ENCODE measurements at places on chromosomes 3 and 15.

- DNase-seq = no peak
Measured at GRCh38 chr15:37638691-37639090, 295.7 kb upstream of the TMCO5A start.

- no peak for DNase-seq
Measured at GRCh38 chr3:16916840-16917239, 32.1 kb downstream of the PLCL2 start.

DNA sequence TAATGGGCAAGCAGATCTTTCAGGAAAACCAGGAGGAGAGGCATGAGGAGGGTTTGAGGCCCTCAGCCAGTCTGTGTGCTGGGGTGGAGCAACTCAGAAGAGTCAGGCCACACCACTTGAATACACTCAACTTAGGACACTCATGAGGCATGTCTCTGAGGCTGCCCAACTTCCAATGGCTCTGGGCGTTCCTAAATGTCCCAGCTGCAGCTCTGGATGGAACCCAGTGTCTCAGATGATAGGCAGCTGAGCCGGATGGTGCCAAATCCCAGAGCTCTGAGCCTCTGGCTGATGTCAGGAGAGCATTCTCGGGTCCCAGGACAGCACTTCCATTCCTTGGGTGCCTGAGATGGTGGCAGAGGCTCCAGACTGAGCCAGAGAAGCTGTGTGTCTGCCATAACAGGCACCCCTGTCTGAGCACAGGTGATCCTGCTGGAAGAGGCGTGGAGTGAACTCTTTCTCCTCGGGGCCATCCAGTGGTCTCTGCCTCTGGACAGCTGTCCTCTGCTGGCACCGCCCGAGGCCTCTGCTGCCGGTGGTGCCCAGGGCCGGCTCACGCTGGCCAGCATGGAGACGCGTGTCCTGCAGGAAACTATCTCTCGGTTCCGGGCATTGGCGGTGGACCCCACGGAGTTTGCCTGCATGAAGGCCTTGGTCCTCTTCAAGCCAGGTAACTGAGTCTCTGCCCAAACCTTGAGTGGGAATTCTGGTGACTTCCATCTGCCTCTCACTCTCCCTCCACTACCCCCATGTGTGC is 2.8 kb downstream of the NR2E3 start:
- DNase-seq = no peak

DNA sequence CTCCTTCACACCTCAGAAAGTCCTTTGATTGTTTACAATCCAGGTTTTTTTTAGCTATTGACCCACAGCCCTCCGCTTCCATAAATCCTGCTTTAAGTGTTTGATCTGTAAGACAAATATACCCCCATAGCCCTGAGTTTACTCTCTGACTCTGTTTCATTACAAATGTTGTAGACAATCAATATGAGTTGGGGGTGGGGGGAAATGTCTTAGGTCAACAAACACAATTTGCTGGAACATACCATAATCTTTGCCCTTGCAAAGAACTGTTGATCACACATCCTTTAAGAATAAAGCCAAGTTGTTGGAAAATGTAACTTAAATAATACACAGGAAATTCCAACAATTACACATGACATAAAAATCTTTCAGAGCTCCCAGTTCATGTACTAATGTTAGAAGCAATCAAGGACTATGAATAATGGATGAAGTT is 301.8 kb upstream of the SEMA6D start:
- no peak for DNase-seq

DNA sequence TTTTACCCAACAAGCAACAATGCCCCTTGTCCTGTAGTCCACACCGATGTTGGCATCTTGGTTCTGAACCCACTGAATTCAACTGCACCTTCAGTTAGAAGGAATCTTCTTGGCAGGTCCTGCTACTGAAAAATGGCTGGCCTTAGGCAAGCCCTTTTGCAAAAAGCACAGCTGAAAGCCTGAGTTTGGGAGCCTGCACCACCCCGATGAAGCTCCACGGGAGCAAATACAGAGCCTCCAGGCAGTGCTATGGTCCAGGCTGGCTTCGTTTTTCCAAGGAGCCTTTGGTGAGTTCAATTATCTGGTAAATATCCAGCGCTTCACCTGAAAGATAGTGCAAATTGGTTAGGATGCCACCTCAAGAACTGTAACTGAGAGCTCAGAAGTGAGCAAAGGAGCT is 18.1 kb downstream of the POLG start:
- no peak for DNase-seq

GRCh38 chr3:4491855-4492207 is 1.3 kb upstream of the ITPR1 start:
- no peak for DNase-seq

GRCh38 chr3:88203642-88204055 is 53.9 kb downstream of the C3orf38 start:
- DNase-seq = no peak

DNA sequence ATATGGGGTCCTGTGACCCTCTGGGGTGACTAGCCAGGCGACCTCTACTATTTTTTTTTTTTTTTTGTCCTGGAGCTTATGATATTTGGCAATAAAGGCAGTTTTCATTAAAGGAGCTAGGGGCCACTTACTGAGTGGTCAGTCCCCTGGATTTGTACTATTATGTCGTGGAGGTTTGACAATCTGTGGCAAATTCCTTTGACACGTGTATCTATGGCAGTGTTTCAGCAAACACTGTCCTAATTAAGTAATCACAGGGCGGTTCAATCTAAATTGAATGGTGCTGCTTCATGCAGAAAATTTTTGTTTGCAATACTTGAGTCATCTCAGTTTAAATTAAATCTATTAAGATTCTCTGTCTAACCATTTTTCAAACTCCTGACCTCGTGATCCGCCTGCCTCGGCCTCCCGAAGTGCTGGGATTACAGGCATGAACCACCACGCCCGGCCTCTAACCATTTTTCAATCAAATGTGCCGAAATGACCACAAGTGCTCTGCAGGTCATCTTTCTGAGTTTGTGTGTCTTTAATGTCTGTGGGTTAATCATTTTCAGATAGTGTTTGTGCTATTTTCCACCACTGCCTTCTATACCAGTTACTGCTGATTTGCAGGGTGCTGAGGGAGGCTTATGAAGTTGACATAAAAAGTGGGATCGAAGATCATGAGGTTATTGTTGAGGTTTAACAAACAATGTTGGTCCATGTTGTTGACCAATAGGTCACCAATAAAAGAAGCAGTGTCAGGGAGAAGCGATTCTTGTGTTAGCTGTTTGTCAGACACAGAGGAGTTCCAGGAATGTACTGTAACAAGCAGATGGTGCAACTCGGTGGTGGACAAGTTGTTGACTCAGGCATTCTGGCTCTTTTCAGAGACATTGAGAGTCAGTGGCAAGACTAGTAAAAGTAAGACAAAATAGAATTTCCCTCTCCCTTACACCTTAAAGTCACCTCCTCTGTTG is 18.6 kb upstream of the SLC2A2 start:
- no peak for DNase-seq

GRCh38 chr3:195708626-195709481 is 11.9 kb upstream of the MUC20 start:
- DNase-seq = no peak

- no peak for DNase-seq
Measured at GRCh38 chr3:36244728-36245127, 135.6 kb upstream of the STAC start.

DNA sequence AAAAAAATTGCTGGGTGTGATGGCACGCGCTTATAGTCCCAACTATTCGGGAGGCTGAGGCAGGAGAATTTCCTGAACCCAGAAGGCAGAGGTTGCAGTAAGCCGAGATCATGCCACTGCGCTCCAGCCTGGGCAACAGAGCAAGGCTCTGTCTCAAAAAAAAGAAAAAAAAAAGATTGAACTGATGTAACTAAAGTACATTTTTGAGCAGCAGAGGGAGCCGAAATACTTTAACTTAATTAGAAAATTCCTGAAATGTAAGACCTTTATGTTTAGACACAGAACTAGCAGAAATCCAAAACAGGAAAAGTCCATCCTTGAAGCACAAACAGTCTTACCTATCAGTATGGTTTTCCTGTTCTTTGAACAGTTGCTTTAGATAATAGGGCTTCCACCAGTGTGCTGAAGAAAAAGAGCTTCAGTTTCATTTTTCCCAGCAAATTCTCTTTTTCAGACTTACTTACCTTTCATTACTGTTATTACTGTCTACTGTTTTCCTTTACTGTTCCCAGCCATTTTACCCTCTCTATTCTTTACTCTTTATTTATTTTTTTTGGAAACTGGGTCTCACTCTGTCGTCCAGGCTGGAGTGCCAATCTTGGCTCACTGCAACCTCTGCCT is 33.4 kb upstream of the ZNF609 start:
- no peak for DNase-seq

GRCh38 chr3:140585828-140586227 is 92.0 kb upstream of the TRIM42 start:
- DNase-seq = no peak

DNA sequence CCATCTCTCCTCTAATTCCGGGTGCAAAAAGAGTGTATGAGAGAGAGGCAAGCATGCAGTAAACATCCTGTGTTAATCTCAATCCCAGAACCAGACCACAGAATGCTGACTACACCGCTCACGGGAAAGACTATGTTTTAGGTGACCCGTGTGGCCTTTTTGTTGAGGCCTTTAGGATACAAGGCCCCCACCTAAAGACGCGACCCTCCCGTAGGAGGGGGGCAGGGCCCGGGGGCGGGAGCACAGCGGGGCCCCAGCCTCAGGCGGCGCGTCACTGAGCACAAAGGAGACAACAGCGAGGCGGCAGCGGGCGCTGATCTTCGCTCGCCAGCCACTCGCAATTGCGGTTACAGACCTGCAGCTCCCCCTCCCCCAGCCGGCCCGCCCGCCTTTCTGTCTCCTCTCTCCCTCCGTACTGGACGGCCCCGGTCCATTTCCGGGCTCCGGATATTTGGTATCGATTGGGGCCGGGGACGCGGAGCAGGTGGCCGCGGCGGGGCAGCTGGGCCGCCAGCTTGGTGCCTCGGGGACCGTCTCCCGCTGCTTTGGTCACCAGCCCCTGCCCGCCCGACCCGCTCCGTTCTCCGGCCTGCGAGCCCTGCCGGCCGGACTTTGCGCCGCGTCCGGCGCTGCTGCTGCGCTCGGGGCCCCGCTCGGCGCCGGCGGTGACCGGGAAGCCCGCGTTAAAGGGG is at the start of gene CCDC50:
Gene CCDC50, plus strand, starts transcription at position 433 of the 692 bp plus-strand sequence. CDS start 281 bp downstream, outside the sequence.
- peak; percentile 23 for DNase-seq

DNA sequence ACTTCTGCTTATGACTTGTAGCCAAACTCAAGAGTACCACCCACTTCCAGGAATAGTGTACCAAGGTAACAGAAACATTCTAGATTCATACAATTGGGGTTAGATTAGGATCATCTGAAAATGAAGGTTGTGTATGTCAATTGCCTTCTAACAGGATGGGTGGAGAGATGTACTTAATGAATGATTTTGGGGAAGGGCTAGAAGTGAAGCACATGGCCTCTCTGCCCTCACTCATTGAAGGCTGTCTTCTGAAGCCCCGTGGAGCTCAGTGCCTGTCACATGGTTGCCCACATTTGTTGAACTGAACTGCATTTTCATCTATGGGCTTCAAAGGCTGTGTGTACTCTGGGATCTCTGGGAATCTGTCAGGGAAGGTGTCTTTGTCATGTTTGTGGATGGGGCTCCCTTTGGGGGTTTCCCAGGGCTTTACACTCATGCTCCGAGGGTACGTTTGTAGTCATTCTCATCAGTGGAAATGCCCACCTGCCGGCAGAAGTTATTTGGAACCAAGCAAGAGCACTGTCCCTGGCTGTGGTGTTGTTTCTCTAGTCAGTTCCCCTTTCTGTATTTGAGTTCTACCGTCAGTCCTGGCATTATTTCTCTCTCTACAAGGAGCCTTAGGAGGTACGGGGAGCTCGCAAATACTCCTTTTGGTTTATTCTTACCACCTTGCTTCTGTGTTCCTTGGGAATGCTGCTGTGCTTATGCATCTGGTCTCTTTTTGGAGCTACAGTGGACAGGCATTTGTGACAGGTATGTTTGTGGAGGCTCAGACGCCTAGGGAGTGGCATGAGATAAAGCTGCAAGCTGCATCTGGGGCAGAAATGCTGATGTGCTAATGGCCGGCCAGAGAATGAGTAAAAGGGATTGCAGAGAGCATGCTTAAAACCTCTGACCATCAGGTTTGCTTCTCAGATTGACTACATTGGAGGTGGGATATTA is 22.4 kb downstream of the CD86 start:
- DNase-seq = no peak

- DNase-seq = no peak
Measured at GRCh38 chr3:152071924-152072323, 196.8 kb upstream of the MBNL1 start.

- DNase-seq = no peak
Measured at GRCh38 chr15:70319466-70319865, 221.7 kb upstream of the TLE3 start.

DNA sequence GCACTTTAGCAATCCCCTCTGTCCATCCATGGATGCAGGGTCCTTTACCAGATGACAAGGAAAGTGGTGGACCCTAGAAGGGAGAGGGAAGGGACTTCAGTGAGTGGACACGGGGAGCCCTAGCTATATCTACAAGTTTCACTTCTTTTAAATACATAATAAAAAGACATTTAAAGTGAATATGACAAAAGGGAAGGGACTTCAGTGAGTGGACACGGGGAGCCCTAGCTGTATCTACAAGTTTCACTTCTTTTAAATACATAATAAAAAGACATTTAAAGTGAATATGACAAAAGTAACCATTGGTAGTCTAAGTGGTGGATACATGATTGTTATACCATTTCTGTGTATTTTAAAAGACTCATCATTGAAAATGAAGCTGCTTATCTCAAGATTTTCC is 81.9 kb upstream of the HES1 start:
- no peak for DNase-seq
